ENCODE measurements at places on chromosomes 5 and 9.

GRCh38 chr9:96133321-96134021, 168.5 kb downstream of the HSD17B3 start:
- H3K36me3 ChIP-seq, result no peaks in the 10 kb centered on the region
- no peak overlapping the region for H3K4me3 ChIP-seq
- H3K27me3 ChIP-seq, result no peaks in the 10 kb centered on the region
- no peaks in the 10 kb centered on the region for H3K4me1 ChIP-seq
- DNase-seq, result no peak

- DNase-seq, result peak; percentile 44
- no peaks in the 10 kb centered on the region for H3K36me3 ChIP-seq
- H3K27me3 ChIP-seq, result no peaks in the 10 kb centered on the region
These were observed 158.9 kb downstream of the RMI1 start for GRCh38 chr9:84139296-84140070.

DNA sequence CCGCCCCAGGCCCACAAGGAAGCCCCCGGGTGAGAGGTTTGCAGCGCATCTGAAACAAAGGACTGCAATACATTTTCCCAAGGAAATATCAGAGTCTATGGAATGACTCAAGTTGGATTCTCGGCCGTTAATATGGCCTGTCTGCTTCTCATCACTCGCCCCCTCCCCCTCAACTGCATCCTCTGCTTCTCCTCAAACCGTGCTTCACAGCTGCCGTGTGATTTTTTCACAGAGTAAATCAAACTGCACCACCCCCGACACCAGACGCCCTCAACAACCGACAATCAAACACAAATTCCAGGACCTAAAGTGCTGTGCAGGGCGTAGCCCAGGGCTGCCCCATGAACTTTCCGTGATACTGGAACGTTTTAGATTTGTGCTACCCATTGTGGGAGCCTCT, 176.9 kb downstream of the ROR2 start:
- H3K4me1 ChIP-seq, result no peaks in the 10 kb centered on the region
- no peaks in the 10 kb centered on the region for H3K27me3 ChIP-seq
- no peak for DNase-seq
- no peaks in the 10 kb centered on the region for H3K36me3 ChIP-seq

GRCh38 chr9:133762488-133763271, 24.5 kb upstream of the SARDH start:
- H3K4me1 ChIP-seq, result no peaks in the 10 kb centered on the region
- H3K27ac ChIP-seq, result no peak overlapping the region
- H3K27me3 ChIP-seq, result no peaks in the 10 kb centered on the region
- peaks cover 12% of the 10 kb centered on the region for H3K36me3 ChIP-seq
- DNase-seq, result no peak

DNA sequence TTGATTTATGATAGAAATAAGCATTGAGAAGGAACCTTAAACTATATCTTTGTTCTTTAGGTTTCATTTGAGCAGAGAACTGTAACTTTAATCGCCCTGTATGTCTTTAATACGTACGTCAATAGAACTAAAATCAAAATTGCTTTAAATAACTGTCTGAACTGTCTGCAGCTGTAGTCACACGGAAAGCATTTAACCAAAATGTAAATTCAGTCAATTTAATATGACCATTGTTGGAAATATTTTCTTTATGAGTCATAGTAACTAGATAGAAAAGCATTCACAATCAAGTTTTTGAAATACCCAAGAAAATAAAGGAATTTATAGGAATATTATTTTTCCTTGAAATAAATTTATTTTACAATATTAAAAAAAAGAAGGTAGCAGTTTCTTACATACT, 157.1 kb upstream of the CDH6 start:
- no peaks in the 10 kb centered on the region for H3K27me3 ChIP-seq
- no peak overlapping the region for H3K27ac ChIP-seq
- H3K4me1 ChIP-seq, result no peaks in the 10 kb centered on the region

DNA sequence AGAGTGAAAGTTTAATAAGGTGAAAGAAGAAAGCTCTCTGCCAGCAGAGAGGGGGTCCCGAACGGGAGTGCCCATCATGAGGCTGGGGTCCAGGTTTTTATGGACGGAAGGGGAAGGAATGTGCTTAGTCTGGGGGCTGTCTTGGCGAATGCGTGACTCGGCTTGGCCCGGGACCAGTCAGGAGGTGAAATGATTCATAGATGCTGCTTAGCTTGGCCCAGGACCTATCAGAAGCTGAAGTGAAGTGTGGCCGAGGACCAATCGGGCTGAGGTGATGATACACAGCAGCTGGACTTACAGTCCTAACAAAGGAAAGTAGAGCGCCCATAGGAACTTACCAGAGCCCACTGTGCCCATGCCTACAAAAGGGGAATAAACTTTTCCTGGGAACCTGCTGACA, 3.9 kb upstream of the FKTN start:
- no peak overlapping the region for H3K4me3 ChIP-seq
- no peaks in the 10 kb centered on the region for H3K27me3 ChIP-seq
- DNase-seq, result peak; percentile 47
- H3K27ac ChIP-seq, result no peak overlapping the region
- no peaks in the 10 kb centered on the region for H3K36me3 ChIP-seq
- H3K4me1 ChIP-seq, result peaks cover 9% of the 10 kb centered on the region

DNA sequence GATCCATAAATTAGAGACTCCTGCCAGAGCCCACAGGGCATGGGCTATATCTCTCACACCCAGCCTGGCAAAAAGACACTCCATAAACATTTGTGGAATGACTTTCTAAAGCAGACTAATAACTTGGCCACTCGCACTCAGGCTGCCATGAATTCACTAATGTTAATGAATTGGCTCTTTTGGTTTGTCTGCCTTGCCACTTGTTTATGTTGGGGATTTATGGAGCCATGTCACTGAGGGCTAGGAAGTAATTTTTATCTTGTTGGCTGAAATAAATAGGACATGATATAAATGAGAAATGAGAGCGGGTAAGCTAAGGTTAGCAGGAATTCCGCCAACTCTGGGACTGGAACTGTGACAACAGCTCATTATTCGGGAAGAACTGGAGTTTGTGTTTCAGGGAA, 55.2 kb downstream of the DROSHA start:
- H3K36me3 ChIP-seq, result no peaks in the 10 kb centered on the region
- no peak for DNase-seq
- no peaks in the 10 kb centered on the region for H3K4me1 ChIP-seq
- H3K27me3 ChIP-seq, result no peaks in the 10 kb centered on the region
- H3K4me3 ChIP-seq, result no peak overlapping the region

DNA sequence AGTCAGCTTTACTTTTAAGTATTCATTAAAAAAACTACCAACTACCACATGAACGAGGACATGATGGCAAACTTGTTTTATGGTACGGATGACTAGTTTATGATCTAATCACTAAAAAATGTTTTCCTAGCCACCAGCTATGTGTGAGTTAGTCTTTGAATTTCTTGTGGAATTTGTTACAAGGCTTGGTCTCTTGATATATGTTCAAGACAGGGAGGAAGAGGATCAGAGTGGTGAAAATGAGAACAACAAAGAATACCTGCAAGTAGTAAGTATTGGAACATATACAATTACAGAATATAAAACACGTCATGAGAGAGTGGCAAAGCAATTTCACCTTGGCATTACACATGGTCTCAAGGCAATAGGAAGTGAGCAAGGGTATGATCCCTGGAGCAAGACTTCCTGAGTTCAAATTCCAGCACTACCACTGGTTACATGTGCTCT, 548.6 kb upstream of the TLE4 start:
- no peaks in the 10 kb centered on the region for H3K27me3 ChIP-seq
- H3K36me3 ChIP-seq, result no peaks in the 10 kb centered on the region
- no peaks in the 10 kb centered on the region for H3K4me1 ChIP-seq
- no peak overlapping the region for H3K27ac ChIP-seq
- no peak overlapping the region for H3K4me3 ChIP-seq

DNA sequence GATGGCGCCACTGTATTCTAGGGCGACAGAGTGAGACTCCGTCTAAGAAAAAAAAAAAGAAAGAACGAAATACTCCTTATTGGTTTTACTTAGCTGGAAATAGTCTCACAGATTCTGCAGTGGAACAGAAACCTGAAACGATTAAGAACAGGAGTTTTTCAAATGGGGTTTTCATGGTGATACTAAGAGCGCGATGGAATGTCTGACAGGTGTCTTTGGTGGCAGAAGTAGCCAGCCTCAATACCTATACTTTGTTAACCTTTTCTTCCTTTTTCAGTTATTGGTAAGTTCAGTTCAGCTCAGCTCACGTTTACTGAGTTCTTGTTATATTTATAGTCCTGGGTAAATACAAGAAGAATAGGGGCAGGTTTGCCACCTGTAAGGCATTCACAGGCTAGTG, 123.9 kb downstream of the FOCAD start:
- no peak for DNase-seq
- no peak overlapping the region for H3K4me3 ChIP-seq
- H3K27ac ChIP-seq, result no peak overlapping the region
- H3K4me1 ChIP-seq, result no peaks in the 10 kb centered on the region
- H3K36me3 ChIP-seq, result no peaks in the 10 kb centered on the region
- H3K27me3 ChIP-seq, result no peaks in the 10 kb centered on the region

- no peaks in the 10 kb centered on the region for H3K4me1 ChIP-seq
- H3K27ac ChIP-seq, result no peak overlapping the region
- no peak for DNase-seq
- peaks cover 5% of the 10 kb centered on the region for H3K36me3 ChIP-seq
- no peak overlapping the region for H3K4me3 ChIP-seq
- no peaks in the 10 kb centered on the region for H3K27me3 ChIP-seq
These were observed 33.5 kb downstream of the FAF2 start for GRCh38 chr5:176481711-176482110.

- no peaks in the 10 kb centered on the region for H3K27me3 ChIP-seq
- peak overlapping the region; percentile 53 for H3K27ac ChIP-seq
- DNase-seq, result no peak
- no peaks in the 10 kb centered on the region for H3K36me3 ChIP-seq
- no peaks in the 10 kb centered on the region for H3K4me1 ChIP-seq
These were observed 157.8 kb downstream of the KCTD16 start for GRCh38 chr5:144328494-144328893.

DNA sequence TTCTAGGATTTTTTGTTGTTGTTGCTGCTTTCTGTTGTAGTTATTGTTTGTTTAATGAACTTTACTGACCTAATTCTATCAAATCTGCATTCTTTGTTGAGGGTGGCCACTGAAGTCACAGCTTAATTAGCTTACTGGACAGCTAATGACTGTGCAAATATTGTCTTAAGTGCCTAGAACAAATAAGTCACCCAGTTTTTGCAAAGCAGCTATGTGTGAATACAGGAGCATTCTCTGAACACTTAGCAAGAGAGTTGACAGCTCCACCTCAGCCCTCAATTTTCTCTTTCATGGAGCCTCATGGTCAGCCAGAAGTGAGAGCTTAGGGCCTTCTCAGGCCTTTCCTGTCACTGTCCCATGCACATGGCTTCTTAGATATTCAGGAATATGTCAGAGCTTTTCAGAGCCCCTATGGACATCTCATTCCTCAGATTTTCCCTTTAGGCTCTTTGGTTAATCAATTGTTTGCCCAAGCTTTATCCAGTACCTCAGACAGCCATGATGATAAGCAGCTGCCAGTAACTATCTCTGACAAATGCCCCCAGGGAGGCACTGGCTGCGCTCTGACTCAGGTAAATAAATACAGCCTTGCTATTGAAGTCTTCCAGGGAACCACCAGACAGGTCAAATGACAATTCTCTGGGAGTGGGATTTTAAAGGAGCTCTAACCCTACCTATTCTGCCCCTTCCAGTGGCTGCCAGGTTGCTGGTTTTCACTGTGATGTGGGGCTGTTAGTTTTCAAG, 241.4 kb upstream of the IL12B start:
- H3K4me3 ChIP-seq, result no peak overlapping the region
- no peak overlapping the region for H3K27ac ChIP-seq
- no peaks in the 10 kb centered on the region for H3K36me3 ChIP-seq
- no peaks in the 10 kb centered on the region for H3K27me3 ChIP-seq

GRCh38 chr5:42596817-42597216, 159.8 kb upstream of the CCDC152 start:
- H3K36me3 ChIP-seq, result no peaks in the 10 kb centered on the region
- no peaks in the 10 kb centered on the region for H3K27me3 ChIP-seq
- DNase-seq, result no peak
- no peak overlapping the region for H3K27ac ChIP-seq
- H3K4me3 ChIP-seq, result no peak overlapping the region

- no peak overlapping the region for H3K4me3 ChIP-seq
- H3K27ac ChIP-seq, result no peak overlapping the region
- no peak for DNase-seq
These were observed 47.5 kb upstream of the SH3PXD2B start for GRCh38 chr5:172501708-172502320.

GRCh38 chr5:14416621-14417275, 164.8 kb upstream of the OTULINL start:
- H3K4me1 ChIP-seq, result no peaks in the 10 kb centered on the region
- no peak for DNase-seq
- no peaks in the 10 kb centered on the region for H3K36me3 ChIP-seq
- H3K4me3 ChIP-seq, result no peak overlapping the region
- no peaks in the 10 kb centered on the region for H3K27me3 ChIP-seq

- no peak for DNase-seq
- H3K27me3 ChIP-seq, result peaks cover 3% of the 10 kb centered on the region
- peaks cover 10% of the 10 kb centered on the region for H3K4me1 ChIP-seq
- no peaks in the 10 kb centered on the region for H3K36me3 ChIP-seq
- H3K27ac ChIP-seq, result no peak overlapping the region
These were observed 1.3 kb upstream of the ZNF462 start for GRCh38 chr9:106861640-106862109.

DNA sequence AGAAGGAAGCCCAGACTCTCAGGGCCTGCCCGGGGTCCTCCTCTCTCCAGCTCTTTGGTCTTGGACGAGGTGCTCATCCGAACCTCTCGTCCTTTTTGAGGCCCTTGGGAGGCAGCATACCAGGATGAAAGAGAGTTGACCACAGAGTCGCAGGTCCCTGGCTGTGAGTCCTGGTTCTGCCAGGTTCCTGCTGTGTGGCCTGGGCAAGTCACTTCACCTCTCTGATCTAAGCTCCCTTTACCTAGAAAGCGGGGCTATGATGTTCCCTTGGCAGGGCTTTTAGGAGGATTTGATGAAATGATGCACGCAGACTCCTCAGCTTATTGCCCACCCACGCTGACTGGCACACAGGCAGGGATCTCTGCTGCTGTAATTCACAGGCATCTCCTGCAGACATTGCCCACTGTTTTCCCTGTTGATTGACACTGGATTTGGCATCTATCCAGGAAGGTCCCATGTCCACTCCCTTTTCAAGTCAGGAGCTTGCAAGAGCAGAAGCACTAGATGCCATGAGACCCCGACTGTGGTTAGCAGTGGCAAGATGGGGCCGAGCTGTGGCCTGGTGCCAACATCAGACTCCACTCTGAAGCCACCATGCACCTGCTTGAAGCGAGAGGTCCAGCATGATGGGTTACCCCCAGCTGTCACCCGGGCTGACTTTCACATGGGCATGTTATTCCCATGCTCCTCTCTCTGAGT, 71.5 kb downstream of the MACROH2A1 start:
- no peaks in the 10 kb centered on the region for H3K27me3 ChIP-seq
- H3K4me3 ChIP-seq, result no peak overlapping the region
- H3K27ac ChIP-seq, result no peak overlapping the region
- DNase-seq, result no peak
